GOT3 (cell line): ENCODE measurements at places on chromosomes 5 and 9.

- DNase-seq = no peak
These were observed 23.0 kb upstream of the LHFPL2 start for GRCh38 chr5:78671609-78672008.

GRCh38 chr5:141846031-141846430 lies 32.2 kb downstream of the PCDH1 start:
- no peak for DNase-seq

DNA sequence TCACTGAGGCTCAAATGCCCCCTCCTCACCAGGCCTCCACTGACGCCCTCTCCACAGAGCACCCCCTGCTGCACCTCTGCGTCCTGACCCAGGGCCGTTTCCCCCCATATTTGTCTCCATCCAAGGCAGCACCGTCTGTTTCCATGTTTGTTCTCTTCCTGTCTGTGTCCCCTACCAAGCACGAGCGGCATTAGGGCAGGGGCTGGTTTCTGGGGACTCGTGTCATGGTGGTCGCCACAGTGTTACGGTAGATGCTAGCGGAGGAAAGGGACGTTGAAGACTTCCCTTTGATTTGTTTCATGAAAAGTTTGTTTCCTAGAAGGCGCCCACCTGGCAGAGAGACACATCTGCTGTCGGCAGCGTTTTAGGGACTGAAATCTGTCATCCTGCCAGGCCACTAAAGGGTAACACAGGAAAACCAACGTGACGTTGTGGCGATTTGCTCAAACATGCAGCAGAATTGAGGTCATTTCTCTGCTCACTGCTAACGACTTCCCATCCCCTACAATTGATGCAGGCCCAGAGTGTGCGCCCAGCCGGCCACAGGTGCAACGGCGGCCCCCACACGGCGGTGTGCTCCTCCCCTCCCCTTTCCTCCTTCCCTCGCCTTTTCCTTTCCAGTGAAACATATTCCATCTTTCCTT lies 79.3 kb upstream of the IRX4 start:
- no peak for DNase-seq

- DNase-seq = no peak
These were observed 24.8 kb upstream of the ALDH1A1 start for GRCh38 chr9:72977670-72978069.

- DNase-seq = no peak
These were observed 160.5 kb upstream of the CDH10 start for GRCh38 chr5:24805230-24805629.

DNA sequence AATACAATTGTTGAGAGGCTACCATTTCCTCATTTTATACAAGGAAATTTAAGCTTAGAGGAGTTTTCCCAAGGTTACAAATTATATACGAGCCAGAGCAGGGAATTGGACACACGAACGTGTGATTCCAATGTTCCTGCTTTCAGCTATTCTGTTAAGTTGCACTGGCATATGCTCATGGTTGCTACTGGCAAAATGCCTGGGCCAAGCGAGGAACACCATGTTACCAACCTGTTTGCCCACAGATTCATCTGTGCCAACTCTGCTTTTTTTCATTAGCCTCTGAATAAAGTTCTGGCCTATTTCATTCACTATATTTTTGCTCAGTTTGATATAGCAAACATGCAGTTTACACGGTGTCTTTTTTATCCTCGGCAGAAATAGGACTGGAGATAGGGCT lies 5.1 kb upstream of the C5orf46 start:
- no peak for DNase-seq

GRCh38 chr9:132978451-132979131 lies at the start of gene GFI1B:
Gene GFI1B (plus strand): TSS chr9:132978694. CDS start chr9:132986679, 7,985 bp downstream.
- no peak for DNase-seq
